Mesenteric fat pad (tissue), 1 donor: ENCODE measurements at places on chromosomes 7 and 10.

DNA sequence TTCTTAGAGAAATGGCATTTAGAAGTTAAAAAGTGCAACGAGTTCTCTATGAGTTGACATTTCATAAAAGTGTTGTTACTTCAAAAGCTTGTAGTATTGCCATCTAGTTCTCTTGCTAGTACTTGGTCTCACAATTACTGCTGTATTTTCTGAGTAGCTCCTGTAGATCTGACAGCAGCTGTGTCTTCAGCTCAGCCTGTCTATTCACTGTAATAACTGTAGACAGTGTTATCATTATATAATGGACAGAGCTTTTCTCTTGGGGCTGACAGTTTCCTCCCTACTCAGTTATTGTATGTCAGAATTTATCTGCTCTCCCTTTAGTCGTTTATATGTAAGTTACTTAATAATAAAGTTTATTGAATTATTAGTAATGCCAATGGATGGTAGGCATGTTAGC is 388.7 kb upstream of the VSTM2A start:
- no peak for DNase-seq

DNA sequence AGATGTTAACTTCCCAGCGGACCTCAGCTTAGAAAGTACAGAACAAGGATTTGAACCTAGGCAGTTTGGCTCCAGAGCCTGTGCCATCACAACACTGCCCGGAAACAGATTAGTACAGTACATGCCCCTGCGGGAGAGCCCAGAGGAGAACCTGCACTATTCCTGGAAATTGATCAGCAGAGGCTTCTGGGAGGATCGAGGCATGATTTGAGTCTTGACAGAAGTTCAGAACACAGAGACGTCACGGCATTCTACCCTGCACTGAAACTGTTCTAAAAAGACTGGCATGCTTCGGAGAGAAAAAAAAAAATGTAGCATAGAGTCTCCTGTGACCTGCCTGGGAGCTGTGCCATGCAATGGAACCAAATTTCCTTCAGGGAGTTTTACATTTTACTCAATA is 9.2 kb upstream of the IL6 start:
- DNase-seq = no peak

GRCh38 chr10:56035489-56035888 is 325.6 kb downstream of the ZWINT start:
- no peak for DNase-seq

GRCh38 chr10:29496341-29497162 is 138.2 kb downstream of the SVIL start:
- no peak for DNase-seq

GRCh38 chr10:53406532-53406931 is 633.9 kb upstream of the MBL2 start:
- no peak for DNase-seq

DNA sequence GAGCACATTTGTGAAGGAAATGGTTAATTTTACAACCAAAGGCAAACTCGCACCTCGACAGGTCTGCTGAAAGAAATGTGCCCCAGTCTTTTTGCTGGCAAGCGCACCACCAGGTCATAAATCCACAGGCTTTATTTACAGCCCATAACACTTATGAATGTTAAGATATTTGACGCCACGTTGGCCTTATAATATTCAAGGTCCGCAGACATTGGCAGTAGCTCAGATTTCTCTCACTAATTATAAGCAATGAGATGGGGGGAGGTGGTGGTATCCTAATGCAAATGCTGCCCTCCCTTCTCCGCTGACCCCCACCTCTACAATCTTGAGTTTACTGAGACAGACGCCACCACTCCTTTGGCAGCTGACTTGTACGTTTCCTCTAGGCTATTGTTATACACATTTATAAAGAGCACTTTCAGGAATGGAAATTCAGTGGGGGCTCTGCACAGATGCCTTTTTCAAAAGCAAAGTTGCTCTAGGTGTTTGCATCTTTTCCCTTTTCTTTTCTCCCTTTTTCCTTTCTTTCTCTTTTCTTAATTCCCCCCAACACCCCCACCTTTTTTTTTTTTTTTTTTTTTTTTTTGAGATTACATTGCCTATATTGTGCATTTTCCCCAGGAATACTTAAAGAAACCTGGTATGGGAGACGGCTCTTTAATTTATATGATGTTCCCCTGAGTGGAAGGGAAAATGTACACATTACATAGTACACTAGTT is 6.7 kb downstream of the TCF7L2 start:
- DNase-seq = no peak

- no peak for DNase-seq
Observed at GRCh38 chr7:81725812-81726127, 44.1 kb downstream of the HGF start.
